Mesothelial cell of epicardium (in vitro differentiated cells): ENCODE measurements at places on chromosomes 7 and 10. TPM values are rescaled to one million over a fixed set of nuclear protein-coding genes. Genes with fewer than 3 reads are reported as not detected.

- no peak overlapping the region for H3K27ac ChIP-seq
- H3K36me3 ChIP-seq, result no peaks in the 10 kb centered on the region
Observed at GRCh38 chr7:112157072-112157471, 49.1 kb downstream of the DOCK4 start.

Gene GCK
- total RNA-seq, result 1.5 to 2.4 TPM (median 2.2 TPM) in 3 replicates

DNA sequence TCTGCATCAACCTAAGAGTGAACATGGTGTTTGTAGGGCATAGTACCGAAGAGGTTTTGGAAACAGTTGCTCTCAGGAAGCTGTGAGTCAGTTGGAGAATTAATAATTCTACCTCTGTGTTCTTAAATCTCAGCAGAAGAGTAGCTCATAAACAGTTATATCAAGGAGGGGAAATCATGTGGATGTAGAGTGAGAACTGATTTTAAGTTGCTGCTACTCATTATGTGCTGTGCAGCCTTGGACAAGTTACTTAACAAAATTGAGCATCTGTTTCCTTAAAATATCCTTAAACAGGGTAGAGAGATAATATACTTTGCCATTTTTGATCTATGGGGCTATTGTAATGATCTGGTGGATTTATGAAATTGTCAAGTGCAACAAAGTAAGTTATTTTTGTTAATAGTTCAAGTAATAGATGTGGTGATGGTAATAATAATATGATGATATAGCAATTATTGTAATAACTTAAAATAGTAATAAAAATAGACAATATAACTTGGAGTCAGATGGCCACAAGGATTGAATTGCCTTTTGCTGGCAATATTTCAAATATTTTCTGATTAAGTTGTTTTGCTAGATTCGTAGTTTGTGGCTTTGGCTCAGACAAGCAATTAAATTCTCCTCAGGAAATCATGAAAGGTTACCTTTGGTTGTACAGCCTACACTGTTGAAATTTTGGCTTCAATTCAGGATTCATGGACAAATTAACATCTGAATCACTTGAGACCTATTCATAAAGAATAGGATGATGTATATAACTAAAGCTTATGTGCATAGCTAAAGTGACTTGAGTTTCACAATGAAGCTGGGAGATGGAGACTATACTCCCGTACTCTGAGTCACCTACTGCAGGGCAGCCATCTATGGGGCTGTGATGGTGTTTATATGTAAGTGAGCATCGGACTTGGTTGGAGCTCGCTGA lies 228.5 kb downstream of the CDK14 start:
- H3K36me3 ChIP-seq, result peaks cover 13% of the 10 kb centered on the region
- H3K4me1 ChIP-seq, result no peaks in the 10 kb centered on the region
- H3K27ac ChIP-seq, result no peak overlapping the region
- DNase-seq, result no peak

Gene TFEC
- total RNA-seq, result 0.11 to 0.49 TPM (median 0.44 TPM) in 3 replicates

Gene ARMS2
- total RNA-seq, result not detected in 3 replicates

Gene OR6V1
- not detected in 3 replicates for total RNA-seq

Gene ANKRD1
- 5.1 to 5.2 TPM (median 5.2 TPM) in 3 replicates for total RNA-seq

Gene SPDYE2
- 0.13 TPM in 1 of 3 replicates, not detected in the others for total RNA-seq

- no peak for DNase-seq
- peaks cover 9% of the 10 kb centered on the region for H3K36me3 ChIP-seq
- no peaks in the 10 kb centered on the region for H3K27me3 ChIP-seq
Observed at GRCh38 chr7:39644170-39644569, 20.8 kb downstream of the RALA start.

GRCh38 chr7:47763063-47763974 lies 181.4 kb upstream of the TNS3 start:
- peak overlapping the region; percentile 94 for H3K27ac ChIP-seq
- H3K36me3 ChIP-seq, result no peaks in the 10 kb centered on the region
- peaks cover 60% of the 10 kb centered on the region for H3K4me1 ChIP-seq
- no peak for DNase-seq

Gene C1GALT1
- total RNA-seq, result 32.7 to 36.9 TPM (median 36.8 TPM) in 3 replicates

DNA sequence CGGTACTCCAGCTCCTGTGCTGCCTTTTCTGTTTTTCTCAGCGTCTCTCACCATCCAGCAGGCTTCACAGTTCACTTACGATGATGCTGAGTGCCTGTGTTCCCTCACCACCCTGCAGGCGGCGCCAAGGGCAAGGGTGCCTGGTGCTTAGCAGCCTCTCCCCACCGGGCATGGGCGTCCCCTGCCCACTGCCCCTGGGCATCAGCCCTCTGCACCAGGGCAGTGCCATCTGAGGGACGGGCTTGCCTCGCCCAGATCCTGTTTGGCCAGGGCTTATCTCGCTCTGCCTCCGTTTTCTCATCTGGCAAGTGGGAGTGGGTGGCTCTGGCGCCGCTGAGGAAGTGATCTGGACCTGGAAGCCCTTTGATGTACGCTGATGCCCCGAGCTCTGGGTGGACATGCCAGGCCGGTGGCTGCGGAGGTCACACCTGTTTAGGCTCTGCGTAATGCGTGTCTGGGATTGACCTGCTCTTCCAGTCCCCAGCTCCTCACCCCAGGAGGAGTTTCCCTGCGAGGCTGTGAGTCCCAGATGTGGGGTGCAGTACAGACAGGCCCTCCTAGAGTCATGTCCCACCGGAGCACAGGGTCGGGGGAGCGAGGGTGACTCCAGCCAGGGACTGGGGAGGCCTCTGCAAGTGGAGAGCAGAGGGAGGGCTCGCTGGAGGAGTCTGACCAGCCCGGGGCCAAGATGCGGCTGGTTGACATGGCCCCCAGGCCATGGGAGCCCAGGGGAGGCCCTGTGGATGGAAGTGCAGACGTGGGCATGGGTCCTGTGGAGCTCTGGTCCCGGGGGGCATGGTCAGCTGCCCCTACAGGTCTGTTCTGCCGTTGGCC lies 11.8 kb downstream of the TTYH3 start:
- no peak overlapping the region for H3K27ac ChIP-seq
- H3K36me3 ChIP-seq, result peaks cover 2% of the 10 kb centered on the region
- no peak for DNase-seq
- no peaks in the 10 kb centered on the region for H3K27me3 ChIP-seq
- H3K4me1 ChIP-seq, result peaks cover 34% of the 10 kb centered on the region

GRCh38 chr7:87445897-87446296 lies 29.6 kb downstream of the ABCB4 start:
- no peaks in the 10 kb centered on the region for H3K36me3 ChIP-seq
- H3K4me3 ChIP-seq, result no peak overlapping the region
- H3K27me3 ChIP-seq, result no peaks in the 10 kb centered on the region
- no peak for DNase-seq
- no peak overlapping the region for H3K27ac ChIP-seq
- no peaks in the 10 kb centered on the region for H3K4me1 ChIP-seq
